ENCODE measurements at places on chromosomes 5 and 9.

- no peak for DNase-seq
Observed at GRCh38 chr5:124628721-124629596, 117.5 kb downstream of the ZNF608 start.

DNA sequence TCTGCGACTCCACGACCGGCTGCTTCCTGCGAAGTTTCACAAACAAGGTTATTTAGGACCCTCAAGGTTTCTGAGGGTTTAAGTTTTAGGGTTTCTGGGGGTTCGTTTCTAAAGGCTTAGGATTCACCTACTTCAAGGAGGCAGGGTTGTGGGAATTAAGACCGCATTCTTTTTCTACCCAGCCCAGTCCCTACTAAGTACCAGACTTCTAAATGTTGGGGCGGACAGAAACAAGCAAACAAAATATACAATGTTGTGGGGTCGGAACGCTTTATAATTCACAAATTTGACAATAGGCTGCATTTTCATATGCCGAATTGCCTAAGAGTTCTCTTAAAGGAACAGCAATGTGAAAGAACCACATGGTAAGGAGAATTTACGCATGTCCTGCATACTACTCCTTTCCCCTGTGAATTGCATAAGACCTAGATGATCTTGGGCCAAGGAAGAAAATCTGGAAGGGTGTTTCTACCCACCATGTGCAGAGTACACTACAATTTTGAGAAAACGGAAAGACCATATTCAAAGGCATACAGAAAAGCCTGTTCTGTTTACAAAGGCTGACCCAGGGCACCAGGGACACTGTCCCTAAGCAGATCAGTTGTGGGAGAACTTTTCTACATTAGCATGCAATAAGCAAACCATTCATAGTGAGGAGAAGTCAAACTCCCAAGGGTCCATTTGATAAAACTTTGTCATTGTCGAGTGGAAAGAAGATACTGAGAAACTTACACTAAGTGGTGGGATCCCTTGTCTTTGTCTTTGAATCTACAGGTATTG, 457.3 kb downstream of the RAB3C start:
- DNase-seq = no peak

GRCh38 chr5:132684491-132684890, 10.7 kb downstream of the IL4 start:
- no peak for DNase-seq

DNA sequence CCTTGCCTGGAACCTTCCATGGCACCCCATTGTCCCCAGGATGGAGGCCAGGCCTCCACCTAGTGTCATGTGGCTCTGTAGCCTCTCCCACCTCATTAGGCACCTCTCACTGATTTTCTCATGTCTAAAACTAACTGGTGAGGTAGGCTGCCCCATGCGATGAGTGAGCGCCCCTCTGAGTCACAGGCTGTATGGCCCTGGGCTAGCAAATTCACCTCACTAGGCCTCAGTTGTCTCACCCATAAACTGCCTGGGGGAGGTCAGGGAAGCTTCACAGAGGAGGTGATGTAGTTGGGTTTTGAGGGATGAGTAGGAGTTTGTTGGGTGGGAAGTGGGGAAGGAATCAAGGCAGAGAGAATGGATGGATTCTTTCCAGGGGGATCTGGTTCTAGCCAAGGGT, 8.8 kb downstream of the RXRA start:
- no peak for DNase-seq

DNA sequence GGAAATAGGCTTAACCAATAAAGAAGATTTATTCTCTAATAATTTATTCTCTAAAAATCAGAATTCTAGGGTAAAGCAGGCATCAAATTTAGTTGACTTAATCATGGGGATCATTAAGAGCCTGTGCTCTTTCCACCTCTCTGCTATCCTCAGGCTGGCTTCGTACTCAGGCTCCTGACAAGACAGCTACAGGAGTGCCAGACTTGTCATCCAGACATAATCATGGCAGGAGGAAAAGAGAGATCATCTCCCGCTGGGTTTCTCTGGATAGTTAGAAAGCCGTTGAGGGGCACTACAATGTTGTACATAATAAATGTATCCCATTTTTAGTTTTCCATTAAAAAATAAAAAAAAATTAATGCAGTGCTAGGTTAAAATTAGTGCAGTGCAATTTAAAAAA, 171.9 kb downstream of the SEC61B start:
- no peak for DNase-seq

DNA sequence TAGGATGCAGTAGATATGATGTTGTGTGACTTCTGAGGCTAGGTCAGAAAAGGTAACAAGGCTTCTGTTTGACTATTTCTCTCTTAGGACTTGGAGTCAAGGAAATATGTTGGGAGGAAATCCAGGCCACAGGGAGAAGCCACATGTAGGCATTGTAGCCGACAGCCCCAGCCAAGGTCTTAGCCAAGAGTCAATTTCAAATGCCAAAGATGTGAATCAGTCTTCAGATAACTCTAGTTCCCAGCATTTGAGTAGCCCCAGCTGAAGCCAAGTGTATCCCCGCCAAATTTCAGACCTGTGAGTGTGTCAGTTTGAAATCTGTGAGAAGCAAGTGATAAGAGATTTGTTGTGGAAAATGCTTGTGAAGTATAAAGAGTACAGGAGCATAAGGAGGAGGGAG, 38.1 kb upstream of the ISL1 start:
- no peak for DNase-seq

DNA sequence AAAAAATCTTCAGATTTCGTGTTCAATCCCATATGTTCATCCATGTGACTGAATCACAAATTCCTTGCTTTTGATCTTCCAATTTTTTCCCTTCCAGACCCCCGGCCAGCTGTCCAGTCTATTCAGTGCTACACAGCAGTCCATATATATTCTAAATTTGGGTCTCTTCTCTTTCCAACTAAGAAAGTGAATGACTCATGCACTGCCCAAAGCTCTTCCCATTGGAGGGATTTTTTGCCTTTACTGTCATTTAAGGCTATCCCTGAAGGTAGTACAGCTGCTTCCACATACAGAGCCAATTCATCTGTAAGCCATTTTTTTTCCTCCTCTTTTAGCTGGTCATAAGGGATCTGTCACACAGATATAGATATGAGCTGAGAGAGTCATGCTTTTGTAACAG, 478.3 kb downstream of the DMRT2 start:
- no peak for DNase-seq

GRCh38 chr5:67437905-67438845, 241.6 kb upstream of the CD180 start:
- DNase-seq = no peak

- DNase-seq = no peak
Observed at GRCh38 chr9:132903574-132904492, 25.1 kb downstream of the SPACA9 start.

GRCh38 chr5:181114844-181115778, 15.9 kb downstream of the OR2V1 start:
- DNase-seq = no peak

DNA sequence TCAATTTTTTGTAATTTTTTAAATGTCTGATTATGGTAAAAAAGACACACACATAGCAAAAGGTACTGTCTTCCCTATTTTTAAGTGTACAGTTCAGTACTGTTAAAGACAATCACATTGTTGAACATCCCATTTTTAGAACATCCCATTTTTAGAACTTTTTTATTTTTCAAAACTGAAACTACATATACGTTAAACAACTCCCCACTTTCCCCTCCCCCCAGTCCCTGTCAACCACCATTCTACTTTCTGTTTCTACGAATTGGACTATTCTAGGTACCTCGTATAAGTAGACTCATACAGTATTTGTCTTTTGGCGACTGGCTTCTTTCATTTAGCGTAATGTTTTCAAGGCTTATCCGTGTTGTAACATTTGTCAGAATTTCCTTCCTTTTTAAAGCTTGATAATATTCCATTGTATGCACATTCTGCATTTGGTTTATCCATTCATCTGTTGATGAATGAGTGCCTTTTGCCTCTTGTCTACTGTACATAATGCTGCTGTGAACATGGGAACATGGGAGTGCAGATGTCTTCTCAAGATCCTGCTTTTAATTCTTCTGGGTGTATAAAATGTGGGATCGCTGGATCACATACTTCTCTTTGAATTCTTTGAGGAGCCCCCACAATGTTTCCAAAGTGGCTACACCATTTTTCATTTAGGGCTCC, 154.0 kb downstream of the PIK3R1 start:
- DNase-seq = no peak

DNA sequence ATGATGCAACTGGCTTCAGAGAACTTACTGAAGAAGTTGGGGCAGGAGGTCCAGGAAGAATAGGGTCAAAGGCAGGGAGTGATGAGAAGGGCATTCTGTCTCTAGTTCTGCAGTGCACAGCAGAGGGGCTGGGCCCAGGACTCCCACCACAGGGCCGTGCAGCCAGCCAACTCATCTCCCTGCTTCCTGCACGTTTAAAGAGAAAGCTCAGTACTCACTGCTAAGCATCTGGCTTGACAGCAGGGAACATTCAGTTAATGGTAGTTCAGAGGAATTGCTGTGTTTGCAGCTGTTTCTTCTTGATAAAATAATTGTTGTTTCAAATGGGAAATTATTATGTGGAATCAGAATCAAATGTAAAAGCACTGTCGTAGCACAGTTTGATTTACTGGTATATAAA, 25.6 kb upstream of the SCAMP1 start:
- DNase-seq = no peak

GRCh38 chr5:95963650-95964410, 2.2 kb upstream of the ELL2 start:
- DNase-seq = no peak

DNA sequence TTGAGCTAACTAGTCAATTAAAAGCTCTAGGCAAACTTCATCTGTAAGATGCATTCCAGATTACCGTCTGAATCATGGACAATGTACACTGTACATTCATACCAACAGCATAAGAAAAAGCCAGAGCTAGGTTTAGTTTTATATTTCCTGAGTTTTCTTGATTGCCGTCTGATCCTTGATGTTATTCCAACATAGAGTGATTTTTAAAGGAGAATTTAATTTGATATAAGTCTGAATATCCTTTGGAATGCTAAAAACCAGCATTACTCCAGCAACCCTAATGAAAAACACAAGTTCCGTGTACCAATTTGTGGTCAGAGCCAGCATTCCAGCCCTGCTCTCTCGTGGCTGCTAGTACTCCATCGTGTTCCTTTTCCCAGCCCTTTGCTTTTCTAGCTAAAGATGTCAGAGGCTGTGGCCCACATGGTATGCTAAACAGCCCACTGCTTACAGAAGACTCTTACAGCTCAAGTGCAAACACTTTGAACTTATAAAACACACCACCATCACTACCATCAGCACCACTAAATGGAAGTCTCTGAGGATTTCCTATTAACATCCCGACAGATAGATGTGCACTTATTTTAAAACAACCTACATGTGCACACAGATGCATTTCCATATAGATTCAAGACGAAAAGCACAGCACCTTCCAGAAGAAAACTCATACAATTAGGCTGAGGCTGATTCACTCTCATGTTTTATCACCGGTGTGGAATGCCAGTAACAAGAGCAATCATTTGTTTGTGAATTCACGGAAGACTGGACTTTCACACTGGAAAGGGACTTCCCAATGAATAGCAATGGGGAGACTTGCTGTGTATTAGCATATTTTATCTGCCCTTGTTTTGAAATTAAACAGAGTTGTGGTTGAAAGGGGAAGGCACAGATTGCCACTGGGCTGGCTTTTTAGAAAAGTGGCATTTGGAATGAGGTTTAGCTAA, 246.9 kb upstream of the GAS1 start:
- DNase-seq = no peak

GRCh38 chr5:172494630-172495505, 40.5 kb upstream of the SH3PXD2B start:
- DNase-seq = no peak

- DNase-seq = no peak
Observed at GRCh38 chr5:176628406-176629228, 1.7 kb downstream of the SNCB start.

DNA sequence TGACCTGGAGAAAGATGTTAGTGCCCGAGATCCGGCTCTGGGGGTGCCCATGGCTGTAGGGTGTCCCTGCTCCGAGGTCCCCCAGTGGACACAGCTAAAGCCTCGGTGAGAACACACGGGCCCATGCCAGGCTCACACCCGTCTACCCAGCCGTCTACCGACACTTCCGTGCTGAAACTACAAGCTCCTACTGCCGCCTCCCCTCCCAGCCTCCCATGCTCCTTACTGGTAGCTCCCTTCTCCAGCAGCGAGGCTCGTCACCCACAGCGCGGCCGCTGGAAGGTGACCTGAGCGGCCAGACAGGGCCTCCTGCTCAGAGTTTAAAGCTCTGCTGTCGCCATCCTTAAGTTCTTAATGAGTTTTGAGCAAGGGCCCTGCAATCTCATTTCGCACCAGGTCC, 33.2 kb upstream of the CLPTM1L start:
- no peak for DNase-seq

- no peak for DNase-seq
Observed at GRCh38 chr5:137649228-137649935, 86.5 kb downstream of the KLHL3 start.

DNA sequence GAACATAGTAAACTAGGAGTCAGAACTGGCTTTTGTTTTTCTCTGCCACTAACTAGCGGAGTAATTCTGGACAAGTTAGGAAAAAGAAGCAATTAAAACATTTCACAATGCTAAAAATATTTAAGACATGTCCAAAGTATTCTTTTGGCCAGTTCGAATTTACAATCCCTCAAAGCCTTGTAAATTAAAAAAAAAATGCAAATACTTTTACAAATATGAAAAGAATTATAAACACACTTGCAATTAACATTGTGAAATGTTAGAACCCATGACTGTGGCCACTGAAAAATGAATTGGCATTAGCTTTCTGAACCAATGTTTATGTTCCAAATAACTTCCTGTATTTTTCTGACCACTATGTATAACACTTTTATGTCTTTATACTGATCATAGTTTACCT, 2.2 kb downstream of the RAD1 start:
- DNase-seq = no peak

DNA sequence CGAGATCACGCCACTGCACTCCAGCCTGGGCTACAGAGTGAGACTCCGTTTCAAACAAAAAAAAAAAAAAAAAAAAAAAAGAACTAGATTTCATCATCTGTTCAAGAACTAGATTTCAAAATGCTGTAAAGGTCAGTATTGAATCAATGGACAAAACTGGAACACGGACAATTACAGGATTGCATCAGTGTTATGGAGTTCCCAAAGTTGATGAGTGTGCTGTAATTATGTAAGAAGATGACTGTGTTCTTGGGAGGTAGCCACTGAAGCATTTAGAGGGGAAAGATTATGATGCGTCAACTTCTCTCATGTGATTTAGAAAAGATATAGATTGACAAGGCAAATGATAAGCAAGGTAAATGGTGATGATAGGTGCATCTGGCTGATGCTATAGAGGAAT, 6.5 kb downstream of the FAM240B start:
- no peak for DNase-seq

GRCh38 chr5:135028791-135029476, 5.1 kb downstream of the PITX1 start:
- DNase-seq = no peak
